Kidney capillary endothelial cell (primary cell): ENCODE measurements at places on chromosomes 5 and 9.
A peak's percentile ranks its signal among the peaks of the same experiment; 100 is the strongest.

DNA sequence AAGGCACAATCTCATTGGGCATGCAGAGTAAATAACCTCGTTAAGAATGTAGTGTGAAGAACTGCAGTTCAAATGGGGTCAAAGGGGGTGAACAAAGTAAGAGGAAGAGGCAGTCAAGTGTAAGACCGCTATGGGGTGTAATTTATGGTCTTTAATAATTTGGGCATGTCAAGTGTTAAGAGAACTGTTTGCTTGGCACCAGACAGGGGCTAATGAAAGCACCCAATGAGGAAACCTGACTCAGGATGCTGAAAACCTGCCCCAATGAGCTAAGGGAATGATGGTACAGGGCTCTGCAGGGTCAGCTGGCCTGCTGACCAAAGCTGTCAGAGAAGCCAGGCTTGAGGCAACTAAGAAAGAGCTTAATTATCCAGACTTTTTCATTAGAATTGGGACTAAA is 368.1 kb downstream of the DTWD2 start:
- DNase-seq: no peak

DNA sequence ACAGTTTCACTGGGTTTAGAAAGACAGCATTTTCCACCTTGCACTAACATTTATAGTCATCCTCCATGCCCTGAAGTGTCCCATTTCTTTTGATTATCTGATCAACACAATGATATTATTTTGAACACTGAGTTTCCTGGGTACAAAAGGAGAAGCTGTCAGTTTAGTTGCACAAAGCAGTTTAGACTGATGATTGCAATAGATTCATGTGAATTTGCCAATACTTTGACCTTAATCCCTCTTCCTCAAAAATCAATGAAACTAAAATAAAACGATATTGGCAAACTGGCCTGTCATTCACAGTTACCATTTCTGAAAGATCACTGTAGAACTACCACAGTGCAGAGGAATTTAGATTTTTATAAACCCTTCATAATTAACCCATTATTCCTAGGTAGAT is 34.2 kb upstream of the RASGRF2 start:
- no peak for DNase-seq

- no peak for DNase-seq
These were observed 472.8 kb downstream of the CDK5RAP2 start for GRCh38 chr9:120107138-120107537.

- no peak for DNase-seq
These were observed 157.9 kb downstream of the NFIB start for GRCh38 chr9:14156046-14156445.

- DNase-seq: no peak
These were observed 70.6 kb upstream of the PTPN3 start for GRCh38 chr9:109568568-109569210.

DNA sequence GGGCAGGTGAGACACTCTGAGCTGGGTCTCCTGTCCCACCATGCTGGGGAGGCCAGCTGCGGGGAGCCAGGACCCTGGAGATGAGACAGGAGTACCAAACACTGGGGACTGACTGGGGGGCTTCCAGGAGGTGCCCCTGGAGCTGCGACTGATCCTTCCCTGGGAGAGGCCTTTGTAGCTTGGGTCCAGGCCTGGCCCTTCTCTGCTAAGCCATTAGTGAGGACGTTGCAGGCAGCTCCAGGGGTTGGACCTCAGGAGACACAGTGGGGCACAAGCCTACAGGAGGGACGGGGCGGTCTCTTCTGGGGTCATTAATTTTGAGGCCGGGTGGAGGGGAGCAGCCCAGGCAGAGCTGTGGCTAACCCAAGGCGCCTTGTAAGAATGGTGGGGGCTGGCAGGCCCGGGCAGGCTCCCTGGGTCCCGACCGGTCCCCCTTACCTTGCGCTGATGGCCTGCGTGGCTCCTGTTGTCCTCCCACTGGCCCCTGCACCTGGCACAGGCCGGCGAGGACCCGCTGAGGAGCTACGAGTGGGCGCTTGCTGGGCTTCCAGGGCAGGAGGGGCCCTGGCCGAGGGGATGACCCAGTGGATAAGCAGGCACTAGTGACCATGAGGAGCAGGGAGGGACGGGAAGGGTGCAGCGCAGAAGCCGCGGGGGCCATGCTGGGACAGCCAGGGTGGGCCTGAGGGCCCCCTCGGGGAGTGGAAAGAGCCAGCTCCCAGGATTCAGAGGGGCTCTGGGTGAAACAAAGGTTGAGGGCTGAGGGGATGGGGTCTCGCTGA is 5.1 kb downstream of the MRPS2 start:
- no peak for DNase-seq

DNA sequence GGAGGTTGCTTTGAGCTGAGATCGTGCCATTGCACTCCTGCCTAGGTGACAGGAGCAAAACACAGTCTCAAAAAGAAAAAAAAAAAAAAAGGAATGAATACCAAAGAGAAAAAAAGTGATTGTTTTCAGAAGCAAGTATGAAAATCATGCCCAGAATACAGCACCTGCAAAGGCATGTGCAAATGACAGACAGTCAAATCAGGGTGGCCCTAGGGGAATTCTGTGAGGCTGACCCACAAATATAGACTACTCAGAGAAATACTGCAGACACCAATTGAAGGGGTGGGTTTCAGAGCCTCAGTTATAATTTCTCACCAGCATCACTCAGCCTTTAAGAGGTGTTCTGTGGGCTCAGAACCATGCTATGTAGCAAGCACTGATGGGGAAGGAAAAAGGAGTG is 28.6 kb downstream of the DCAF12 start:
- no peak for DNase-seq

DNA sequence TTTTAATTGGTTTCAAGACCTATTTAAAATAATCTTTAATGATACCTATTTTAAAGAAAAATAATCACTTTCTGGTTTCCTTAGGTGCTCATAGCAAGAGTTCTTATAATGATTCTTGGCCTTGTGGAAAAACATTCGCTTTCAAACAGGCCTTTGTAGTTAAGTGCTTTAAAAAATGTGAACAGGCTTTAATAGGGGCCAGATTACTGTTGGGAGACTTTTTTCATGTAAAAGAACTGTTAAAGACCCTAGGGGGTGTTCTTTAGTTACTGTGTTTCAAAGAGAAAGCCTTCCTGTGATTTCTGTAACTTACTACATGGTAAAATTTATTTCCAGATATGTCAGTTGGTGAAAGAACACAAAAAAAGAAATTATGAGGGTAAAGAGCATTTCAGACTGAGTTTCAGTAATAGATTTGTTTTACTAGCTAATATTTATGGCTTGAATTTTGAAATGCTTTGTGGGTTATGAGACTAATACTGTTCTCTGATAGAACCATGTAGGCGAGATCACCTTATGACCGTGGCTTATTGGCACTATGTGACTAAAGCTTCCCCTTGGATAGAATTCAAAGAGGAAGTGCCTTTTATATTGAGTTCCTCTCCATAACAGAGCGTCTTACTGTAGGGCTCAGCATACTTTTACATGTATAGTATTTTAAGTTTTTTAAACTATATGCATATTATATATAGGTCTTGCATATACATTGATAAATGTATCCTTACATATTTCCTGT is 70.7 kb downstream of the CSNK1G3 start:
- peak; percentile 53 for DNase-seq

- no peak for DNase-seq
These were observed 14.1 kb downstream of the POLR3G start for GRCh38 chr5:90488791-90489190.

GRCh38 chr5:443239-444151 is 519 bp downstream of the EXOC3 start:
- no peak for DNase-seq

DNA sequence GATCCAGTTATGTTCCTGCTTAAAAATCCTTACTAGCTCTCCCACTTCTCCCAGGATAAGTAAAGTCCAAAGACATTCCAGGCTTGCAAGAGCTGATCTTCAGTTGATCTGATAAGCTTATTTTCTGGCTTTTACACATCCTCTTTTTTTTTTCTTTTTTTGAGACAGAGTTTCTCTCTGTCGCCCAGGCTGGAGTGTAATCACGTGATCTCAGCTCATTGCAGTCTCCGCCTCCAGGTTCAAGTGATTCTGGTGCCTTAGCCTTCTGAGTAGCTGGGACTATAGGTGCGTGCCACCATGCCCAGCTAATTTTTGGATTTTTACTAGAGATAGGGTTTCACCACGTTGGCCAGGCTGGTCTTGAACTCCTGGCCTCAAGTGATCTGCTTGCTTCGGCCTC is 37.3 kb upstream of the PTPN3 start:
- no peak for DNase-seq

- DNase-seq: no peak
These were observed 13.9 kb upstream of the FNIP1 start for GRCh38 chr5:131810510-131811249.

DNA sequence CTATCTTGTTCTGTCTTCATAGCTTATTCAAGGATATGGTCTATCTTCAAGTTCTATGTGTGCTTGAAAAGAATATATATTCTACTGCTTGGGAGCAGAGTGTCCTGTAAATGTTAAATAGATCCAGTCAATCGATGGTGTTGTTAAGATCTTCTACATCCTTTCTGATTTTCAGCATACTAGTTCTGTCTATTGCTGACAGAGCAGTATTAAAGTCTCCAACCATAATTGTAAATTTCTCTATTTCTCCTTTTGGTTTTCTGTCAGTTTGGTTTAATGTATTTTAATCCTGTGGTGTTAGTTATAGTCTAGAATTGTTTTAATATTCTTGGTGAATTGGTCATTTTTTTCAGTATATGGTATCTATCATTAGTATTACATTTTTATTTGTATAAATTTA is 124.0 kb upstream of the COX7C start:
- no peak for DNase-seq

- DNase-seq: no peak
These were observed 20.8 kb downstream of the MEGF10 start for GRCh38 chr5:127311349-127311748.

DNA sequence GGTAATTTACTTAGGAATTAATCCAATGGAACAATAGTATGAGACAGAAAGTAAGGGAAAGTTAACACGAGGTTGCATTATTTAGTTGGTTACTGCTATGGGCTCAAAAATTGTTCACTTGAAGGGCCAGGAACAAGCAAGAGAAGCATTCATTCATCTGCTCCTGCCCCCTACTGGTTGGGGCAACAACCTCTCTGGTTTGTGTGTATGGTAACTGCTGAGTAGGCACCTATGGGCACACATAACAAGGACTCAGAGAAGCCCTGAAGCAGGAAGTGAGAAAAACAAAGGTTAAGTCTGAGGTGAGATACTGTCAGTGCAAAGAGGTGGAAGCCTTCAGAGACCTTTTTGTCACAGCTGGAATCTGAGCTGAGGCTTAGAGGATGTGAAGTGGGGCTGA is 34.4 kb upstream of the RANBP6 start:
- DNase-seq: no peak

DNA sequence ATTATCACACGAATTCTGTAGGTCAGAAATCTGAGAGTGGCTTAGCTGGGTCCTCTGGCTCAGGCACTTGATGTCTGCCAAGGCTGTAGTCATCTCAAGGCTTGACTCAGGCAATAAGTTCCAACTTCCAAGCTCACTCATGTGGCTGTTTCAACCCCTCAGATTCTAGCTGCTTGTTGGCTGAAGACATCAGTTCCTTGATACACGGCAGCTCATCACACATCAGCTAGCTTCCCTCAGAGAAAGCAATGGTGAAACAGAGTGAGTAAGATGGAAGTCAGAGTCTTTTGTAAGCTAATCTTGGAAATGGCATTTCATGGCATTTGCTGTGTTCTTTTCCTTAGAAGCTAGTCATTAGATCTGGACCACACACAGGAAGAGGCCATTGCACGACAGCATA is 204.2 kb upstream of the PTGER4 start:
- DNase-seq: no peak

DNA sequence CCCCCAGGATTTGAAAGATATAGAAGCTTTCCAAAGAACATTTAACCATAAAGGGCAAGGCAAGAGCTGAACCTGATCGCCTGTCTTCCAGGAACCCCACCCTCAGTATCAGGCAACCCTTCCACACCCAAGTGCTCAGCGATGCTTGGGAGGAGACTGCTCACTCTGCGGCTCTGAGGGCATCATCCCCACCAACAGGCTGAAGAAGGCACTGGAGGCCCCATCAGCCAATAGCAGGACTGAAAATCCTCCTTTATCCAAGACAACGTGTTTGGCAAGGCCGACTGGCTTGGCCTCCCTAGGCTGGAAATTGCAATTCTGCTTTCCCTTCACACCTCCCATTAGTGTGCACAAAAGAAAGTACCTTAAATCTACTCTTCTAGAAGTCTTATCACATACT is 1.4 kb upstream of the PPP2CA start:
- no peak for DNase-seq
